A172 (cell line): ENCODE measurements at places on chromosomes 1 and 21. TPM values are rescaled to one million over a fixed set of nuclear protein-coding genes. Genes with fewer than 3 reads are reported as not detected.

The ACTL8 gene
- total RNA-seq = not detected in 2 replicates

DNA sequence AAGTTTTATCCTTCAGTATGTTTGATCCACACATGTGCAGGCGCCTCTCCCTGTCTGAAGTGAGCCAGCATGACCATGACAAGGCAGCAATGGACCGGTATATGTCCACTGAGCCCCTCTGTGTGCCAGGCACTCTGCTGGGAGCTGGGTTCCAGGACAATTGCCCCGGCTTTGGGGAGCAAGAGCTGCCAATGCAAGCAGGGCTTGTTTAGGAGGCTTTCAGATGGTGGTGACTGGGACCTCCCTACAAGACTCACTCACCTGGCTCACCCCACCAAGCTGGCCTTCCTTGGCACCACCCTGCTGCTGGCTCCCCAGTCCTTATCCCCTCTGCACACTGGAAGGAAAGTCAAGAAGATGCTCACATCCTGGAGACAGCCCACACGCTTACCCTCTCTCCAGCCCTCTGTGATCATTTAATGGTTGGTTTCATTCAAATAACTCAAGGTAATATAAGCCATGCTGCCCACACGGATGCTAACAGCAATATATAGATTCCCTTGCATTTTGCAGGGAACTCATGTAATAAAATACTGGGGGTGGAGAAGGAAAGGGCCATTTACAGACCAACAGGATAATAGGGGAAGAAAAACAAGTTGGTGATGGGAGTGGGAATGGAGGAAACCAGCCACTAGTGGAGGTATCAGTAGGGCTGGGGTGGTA lies 23.6 kb downstream of the KCND3 start:
- DNase-seq = no peak

DNA sequence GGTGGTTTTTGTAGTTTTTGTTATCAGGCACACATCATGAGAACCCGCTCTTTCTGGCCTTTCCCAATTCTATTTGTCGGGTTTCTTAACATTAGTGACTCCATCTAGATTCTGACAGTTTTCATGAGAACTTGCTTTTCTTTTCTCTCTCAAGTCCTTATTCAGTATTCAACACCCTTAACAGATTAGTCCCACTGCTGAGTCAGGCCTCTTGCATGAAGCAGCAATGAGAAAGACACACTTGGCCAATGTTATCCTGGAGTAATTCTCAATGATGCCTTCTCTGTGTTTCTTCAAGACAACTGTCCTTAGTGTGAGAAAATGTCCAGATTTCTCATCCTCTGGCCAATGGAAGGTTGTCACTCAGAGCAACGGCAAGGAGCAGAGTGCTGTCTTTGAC lies 11.3 kb downstream of the FMO2 start:
- DNase-seq = no peak

GRCh38 chr1:904310-904950 lies 19.3 kb upstream of the SAMD11 start:
- DNase-seq = no peak

The WNT2B gene
- total RNA-seq = 0.05 TPM in 1 of 2 replicates, not detected in the other

- DNase-seq = peak; percentile 31
These were observed at the start of gene RHBG for GRCh38 chr1:156368889-156369684. Gene RHBG, plus strand, starts transcription at chr1:156369211. Its CDS starts 39 bp downstream, at chr1:156369250.

GRCh38 chr1:173503391-173503790 lies 26.3 kb downstream of the PRDX6 start:
- no peak for DNase-seq

The CELA2A gene
- not detected in 2 replicates for total RNA-seq

GRCh38 chr1:95650631-95651030 lies 416.6 kb downstream of the RWDD3 start:
- peak; percentile 1 for DNase-seq

GRCh38 chr21:16580661-16581060 lies 850.9 kb downstream of the USP25 start:
- no peak for DNase-seq

GRCh38 chr1:110495926-110496600 lies 22.9 kb downstream of the KCNA10 start:
- peak; percentile 65 for DNase-seq

DNA sequence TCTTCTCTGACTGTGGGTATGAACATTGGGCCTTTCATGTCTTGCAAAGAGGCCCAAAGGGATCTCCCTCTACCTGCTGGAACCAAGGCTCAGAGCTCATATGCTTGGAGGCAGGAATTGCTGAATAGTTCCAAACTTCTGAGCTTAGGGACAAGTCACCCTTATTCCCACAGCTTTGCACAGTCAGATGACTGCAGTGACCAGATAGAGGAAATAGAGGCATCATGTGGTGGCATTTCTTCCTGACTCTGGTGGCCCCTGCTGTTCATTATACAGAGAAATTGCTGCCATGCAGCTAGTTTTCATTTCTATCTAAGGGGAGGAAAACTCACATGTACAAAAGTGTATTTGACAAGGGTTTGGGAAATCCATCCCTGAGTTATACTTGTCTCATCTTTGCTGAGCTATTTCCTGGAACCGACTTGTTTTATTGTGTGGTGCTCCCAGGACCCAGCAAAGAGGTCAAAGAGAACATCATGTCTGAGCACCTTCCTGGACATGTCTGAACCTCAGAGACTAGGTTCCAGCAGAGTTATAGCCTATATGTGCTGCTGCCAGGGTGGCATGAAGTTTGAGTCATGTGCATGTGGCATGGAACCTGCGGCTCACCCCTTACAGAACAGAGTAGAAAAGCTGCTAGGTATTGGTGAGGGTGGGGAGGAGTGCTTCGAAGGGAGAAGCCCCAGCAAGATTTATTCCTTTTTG lies 131.2 kb downstream of the PIK3R3 start:
- DNase-seq = no peak

DNA sequence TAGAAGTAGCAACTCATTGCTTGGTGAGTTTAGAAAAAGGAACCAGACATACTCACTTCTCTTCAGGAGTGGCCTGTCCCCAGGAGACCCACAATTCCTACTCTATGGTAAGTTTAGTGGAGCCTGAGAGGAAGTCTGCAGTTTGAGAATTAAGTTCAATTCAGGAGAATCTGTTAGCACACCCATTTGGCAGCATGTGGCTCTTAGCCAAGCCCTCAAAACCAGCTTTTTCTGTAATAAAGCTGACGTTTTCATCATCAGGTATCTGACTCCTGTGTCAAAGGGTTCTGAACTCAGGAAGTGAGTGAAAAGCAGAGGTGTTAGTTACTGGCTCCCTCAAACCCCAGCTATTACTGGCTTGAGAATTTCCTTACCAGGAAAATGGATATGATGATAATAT lies 20.4 kb upstream of the RGS16 start:
- DNase-seq = no peak

GRCh38 chr1:21913763-21914162 lies 23.3 kb downstream of the HSPG2 start:
- no peak for DNase-seq

The SPRR2A gene
- not detected in 2 replicates for total RNA-seq

DNA sequence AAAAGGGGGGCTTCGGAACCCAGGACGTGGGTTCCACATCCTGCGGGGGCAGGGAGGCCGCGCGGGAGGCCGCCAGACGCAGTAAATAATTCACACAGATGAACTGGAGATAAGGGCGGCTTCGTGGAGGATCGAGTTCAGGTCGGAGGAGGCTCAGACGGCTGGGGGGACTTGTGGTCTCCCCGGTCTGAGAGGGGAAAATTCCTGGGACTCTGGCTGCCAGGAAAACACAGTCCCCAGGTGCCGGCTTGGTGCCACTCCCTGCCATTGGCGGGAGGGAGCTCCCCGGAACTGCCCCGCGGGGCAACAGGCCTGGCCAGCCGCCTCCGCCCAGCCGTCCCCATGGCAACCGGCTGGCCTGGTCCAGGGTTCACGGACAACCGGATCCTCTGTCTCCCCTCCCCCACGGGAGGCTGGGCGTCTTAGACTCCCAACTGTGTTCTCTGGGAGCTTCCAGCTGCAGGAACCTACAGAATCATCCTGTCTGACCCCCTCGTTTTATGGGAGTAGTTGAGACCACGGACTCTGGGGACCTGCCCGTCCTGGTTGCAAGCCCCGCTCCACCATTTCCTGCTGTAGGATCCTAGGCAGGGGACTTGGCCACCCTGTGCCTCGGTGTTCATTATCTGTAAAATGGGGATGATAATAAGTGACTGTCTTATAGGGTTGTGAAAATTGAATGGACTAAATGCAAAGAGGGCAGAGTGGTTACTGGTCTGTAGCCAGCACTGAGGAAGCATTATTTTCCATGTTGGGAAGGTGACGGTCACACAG lies 9.6 kb downstream of the CAMK2N1 start:
- DNase-seq = peak; percentile 49

GRCh38 chr1:77170687-77171086 lies 48.5 kb downstream of the PIGK start:
- no peak for DNase-seq

DNA sequence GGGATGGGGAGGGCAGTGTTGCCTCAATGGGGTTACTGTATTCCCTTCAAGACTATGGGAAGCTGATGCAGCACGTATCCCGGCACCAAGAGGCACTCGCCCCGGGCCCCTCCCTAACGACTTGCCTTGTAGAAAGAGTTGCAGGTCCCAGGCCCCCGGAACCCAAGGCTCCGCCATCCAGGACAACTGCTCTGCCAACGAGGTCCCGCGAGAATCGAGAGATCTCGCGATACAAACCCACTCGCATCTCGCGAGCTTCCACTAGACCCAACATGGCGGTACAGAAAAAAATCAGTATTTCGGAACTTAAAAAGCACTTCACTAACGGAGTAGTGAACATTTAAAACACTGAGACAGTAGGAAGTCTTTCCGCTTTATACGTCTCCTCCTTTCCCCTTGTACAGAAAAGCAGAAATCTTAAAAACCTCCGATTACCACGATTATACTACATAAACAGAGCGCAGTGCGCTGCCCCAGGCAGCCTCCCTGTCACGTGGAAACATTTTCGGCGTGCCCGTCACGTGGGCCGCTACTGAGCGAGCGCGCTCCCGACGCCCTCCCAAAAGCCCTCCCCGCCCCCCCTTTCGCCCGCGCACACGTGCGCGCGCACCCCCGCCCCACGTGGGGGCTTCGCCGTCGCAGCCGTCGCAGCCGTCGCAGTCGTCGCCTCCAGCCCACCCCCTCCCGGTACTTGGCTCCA lies at the start of gene ZZZ3:
Gene ZZZ3 (minus strand): TSS at position 199 of the 700 bp plus-strand sequence. CDS start 49,304 bp downstream, outside the sequence.
- peak; percentile 88 for DNase-seq

GRCh38 chr1:211068976-211069375 lies 65.0 kb downstream of the KCNH1 start:
- no peak for DNase-seq

The ADAMTSL4 gene
- 0.38 and 2.3 TPM in 2 replicates for total RNA-seq

DNA sequence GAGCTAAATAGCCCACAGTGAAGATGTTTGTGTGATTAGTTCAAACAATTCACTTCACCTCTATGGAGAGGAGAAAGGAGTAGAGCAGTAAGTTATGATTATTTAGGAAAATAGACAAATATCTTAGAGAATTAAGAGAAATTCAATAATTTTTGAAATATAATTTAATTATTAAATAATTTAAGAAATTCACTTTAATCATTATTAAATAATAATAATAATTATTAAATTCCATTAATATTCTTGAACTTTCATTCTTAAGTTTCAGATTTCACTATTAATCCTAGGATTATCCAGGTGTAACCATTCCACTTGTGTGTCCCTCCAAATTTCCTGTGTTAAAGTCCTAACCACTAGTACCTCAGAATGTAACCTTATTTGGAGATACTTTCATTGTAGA lies 58.9 kb upstream of the RGS18 start:
- no peak for DNase-seq

DNA sequence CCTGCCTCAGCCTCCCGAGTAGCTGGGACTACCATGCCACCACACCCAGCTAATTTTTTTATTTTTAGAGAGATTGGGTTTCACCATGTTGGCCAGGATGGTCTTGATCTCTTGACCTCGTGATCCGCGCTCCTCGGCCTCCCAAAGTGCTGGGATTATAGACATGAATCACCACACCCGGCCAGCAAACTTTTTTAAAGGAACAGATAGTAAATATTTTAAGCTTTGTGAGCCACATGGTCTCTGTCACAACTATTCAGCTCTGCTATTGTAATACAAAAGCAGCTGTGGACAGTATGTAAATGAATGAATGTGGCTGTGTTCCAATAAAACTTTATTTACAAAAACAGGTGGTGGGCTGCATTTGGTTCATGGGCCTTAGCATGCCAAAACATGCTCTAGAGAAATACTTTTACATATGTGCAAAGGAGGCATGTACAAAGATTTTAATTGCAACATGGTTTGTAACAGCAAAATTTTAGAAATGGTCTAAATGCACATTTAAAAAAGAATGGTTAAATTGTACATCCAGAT lies 47.0 kb downstream of the CDCP2 start:
- no peak for DNase-seq

The AMY1A gene
- total RNA-seq = not detected in 2 replicates

DNA sequence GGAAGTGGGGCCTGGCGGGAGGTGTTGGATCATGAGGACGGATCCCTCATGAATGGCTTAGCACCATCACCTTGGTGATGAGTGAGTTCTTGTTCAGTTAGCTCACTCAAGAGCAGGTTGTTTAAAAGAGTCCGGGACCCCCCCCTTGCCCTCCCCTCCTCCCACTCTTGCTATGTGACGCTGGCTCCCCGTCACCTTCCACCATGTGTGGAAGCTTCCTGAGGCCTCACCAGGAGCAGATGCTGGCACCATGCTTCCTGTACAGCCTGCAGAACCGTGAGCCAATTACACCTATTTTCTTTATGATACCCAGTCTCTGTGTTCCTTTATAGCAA lies 3.0 kb upstream of the SLC19A1 start:
- DNase-seq = no peak

DNA sequence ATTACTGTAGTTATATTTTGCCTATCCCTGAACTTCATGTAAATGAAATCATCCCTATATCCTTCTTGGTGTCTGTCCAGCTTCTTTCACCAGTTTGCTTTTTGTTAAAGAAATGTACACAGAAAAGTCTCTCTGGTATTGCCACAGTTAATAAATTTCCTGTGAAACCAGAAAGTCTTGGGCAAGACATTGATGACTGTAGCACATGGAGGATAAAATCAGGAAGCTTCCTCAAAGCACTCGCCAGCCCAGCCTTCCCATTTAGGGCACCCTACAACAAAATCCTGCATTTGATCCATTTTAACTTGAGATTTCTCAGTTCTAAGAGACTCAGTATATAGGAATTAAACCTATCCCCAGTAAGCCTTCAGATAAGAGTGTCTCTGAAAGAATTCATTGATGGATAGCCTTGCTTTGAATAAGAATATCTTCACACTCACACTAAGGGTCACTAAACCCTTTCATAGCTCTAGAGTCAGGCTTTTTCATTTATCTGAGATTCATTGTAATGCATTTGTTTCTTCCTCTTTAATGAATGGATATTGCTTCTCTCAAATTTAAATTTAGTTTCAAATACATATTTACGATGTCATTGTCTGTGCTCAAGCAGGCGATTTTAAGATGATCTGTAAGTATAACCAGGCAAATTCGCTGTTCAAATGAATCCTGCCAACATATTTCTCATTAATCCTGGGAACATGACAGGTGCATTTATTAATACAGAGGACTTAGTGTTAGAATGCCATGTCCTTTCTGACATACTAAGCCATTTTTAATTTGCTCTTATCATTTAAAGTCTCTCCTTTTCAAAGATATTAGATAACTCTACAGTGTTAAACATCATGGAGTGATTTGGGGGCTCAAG lies 153.1 kb downstream of the GRIK1 start:
- no peak for DNase-seq

- no peak for DNase-seq
These were observed 470.3 kb downstream of the PTPRC start for GRCh38 chr1:199109160-199109559.

- DNase-seq = peak; percentile 37
These were observed 61.0 kb downstream of the WDR4 start for GRCh38 chr21:42818328-42818749.
